Lung (tissue), 17 donors: ENCODE measurements at places on chromosomes 5 and 9.

- DNase-seq: peak; percentile 69
These were observed 80.2 kb upstream of the DMRT1 start for GRCh38 chr9:761176-761792.

DNA sequence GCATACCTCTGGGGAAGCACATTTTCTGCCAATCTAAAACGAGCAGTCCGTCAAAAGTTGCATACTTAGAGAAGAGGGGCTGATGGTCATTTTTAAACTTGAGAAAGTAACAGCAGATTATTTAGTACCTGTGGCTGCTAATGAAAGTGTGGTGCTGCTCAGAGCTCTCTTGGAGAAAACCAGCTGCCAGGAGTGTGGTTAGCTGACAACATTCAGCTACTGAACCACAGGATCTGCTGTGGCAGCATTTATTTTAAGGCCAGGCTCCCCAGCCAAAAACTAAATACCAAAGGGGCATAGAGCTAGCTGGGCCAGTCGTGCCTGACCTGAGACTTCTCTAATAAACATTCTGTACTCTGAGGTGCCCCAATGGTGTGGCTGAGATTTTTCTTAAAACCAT is 203.6 kb downstream of the EDIL3 start:
- DNase-seq: no peak

GRCh38 chr9:27528886-27529315 is 713 bp downstream of the MOB3B start:
- DNase-seq: peak; percentile 78

- no peak for DNase-seq
These were observed 735.2 kb upstream of the DMAC1 start for GRCh38 chr9:8534828-8535227.

GRCh38 chr9:109868207-109868606 is 88.2 kb downstream of the PALM2AKAP2 start:
- peak; percentile 38 for DNase-seq
